ENCODE measurements at places on chromosomes 7 and 10.

DNA sequence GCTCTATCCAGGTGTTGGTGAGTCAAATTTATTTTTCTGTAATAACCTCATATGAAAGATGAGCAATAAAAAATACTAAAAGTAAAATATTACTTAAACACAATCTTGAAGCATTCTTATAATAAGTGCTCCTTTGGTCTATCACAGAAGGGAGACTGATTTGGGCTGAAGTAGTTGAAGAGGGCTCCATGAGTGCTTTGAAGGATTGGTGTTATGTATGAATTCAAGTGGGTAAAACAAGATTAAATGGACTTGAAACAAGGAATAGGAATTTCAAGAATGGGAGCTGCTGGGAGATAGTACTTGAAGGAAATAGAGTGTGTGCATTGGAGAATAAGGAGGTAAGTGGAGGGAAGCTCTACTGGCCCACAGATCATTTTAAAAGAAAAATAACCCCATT is 7.3 kb upstream of the OR2A2 start:
- no peak for DNase-seq

DNA sequence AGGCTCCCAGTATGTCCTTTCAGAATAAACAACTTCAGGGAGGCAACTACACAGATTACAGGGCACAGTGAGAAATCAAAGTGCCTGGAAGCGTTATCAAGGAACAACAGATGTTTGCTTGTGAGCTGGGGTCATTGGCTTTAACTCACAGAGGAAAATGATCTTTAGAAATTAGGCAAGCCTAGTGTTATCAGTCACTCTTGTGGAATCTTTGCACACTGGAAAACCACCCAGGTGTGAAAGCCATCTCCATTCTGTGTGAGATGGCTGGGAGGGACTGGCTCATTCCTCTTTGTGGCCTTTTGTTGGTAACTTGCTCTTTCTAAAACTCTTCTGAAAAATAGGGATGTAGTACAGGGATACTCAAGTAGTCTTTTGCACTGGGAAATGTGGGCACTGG is 716.0 kb downstream of the XPNPEP1 start:
- DNase-seq: no peak

GRCh38 chr7:141820067-141820466 is 21.2 kb downstream of the PRSS37 start:
- DNase-seq: no peak

DNA sequence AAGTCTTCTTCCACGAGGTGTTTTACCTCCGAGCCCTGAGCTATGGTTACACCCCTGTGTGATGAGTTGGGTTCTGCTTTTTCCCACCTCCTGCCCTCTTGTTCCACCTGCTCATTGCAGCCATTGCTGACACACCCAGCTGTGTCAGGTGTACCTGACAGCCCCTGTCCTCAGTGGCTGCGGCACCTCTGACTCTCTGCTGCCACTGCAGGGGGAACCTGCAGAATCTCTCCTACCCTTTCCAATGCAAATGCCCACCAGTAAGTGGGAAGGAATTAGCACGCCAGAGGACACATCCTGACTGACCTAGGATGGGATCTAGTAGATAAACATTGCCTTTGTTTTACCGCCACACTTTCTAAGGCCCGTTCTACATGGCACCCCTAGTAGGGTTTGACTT is 600.9 kb upstream of the MKI67 start:
- no peak for DNase-seq

DNA sequence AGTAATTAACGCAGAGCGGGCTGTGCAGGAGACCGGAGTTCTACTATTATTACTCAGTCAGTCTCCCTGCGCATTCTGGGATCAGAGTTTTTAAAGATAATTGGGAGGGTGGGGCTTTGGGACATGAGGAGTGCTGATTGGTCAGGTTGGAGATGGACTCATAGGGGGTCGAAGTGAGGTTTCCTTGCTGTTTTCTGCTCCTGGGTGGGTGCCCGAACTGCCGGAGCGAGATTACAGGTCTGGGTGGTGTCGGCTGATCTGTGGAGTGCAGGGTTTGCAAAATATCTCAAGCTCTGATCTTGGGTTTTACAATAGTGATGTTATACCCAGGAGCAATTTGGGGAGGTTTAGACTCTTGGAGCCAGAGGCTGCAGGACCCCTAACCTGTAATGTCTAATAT is 3.9 kb upstream of the LRRC27 start:
- no peak for DNase-seq

DNA sequence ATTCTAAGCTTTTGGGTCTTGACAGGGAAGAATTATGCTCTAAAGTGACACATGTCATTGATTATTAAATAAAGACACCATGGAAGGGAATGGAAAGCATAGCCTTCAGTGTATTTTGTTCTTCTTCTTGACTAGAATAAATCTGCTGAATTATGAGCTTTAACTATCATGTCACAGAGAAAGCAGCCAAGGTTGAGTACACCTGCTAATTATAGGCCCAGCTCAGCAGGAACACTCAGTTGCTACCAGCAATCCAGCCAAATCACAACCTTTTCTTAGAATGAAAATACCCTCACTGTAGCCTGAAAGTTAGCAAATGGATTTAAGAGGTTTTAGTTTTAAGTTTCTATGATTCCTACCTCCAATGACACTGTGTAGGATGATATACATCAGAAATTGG is 225.3 kb upstream of the RHOBTB1 start:
- no peak for DNase-seq

- DNase-seq: no peak
Measured at GRCh38 chr10:131771634-131772358, 129.0 kb upstream of the PPP2R2D start.

- no peak for DNase-seq
Measured at GRCh38 chr7:211715-212058, 19.3 kb downstream of the FAM20C start.

- no peak for DNase-seq
Measured at GRCh38 chr10:43131906-43132305, 6.3 kb upstream of the CSGALNACT2 start.

DNA sequence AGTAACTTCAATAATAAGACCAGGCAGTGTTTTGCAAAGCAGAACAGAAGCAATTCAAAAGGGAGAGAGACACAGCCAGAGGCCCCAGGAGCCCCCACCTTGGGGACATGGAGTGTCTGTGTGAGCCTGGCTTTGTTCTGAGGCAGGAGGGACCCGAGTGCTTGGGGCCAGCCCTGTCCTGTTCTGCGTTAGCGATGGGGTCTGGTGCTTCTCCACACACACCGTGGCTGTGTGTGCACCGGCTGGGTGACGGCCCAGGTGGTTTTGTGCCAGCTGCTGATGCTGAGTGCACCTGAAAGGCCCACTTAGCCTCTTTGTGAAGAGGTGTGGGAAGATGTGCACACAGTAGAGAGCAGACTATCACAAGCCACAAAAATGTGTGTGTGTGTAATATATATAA is 468.9 kb downstream of the DNAJB6 start:
- no peak for DNase-seq

DNA sequence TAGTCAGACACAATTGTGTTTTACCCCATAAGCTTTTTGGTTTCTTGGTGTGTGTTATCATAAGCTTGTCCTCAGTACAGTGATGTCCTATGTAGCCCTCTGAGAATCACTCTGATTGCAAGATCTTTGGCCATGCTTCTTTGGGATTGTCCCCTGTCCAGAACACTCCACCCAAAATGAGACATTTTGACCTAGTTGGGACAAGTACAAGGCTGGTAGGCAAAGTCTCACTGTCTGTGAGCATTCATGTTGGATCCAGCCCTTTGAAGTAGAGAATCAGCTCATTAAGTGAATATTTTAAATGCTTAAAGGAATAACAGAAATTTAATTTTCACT is 28.9 kb upstream of the PCGF5 start:
- no peak for DNase-seq

- DNase-seq: no peak
Measured at GRCh38 chr10:58920655-58921003, 255.8 kb upstream of the PHYHIPL start.

DNA sequence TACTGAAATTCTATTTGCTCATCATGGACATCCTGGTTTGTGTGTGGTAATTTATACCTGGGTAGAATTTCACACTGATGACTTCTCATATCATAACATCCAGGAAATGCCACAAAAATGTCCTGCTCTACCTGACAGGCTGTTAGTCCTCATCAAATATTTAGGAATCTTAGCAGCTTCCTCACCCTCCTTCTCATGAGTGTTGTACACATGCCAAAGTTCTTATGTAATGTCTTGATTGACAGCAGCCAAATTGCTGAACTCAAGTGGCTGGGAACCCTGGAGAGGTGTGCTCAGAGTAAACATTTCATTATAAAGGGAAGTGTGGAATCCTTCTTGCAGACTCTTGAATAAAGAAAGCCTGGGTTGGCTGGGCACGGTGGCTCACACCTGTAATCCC is 8.9 kb downstream of the EEPD1 start:
- DNase-seq: no peak

GRCh38 chr10:44233561-44234482 is 151.1 kb downstream of the CXCL12 start:
- DNase-seq: peak; percentile 77

GRCh38 chr7:81433206-81433605 is 336.6 kb downstream of the HGF start:
- DNase-seq: no peak

- no peak for DNase-seq
Measured at GRCh38 chr10:43255634-43256431, 11.0 kb downstream of the RASGEF1A start.

DNA sequence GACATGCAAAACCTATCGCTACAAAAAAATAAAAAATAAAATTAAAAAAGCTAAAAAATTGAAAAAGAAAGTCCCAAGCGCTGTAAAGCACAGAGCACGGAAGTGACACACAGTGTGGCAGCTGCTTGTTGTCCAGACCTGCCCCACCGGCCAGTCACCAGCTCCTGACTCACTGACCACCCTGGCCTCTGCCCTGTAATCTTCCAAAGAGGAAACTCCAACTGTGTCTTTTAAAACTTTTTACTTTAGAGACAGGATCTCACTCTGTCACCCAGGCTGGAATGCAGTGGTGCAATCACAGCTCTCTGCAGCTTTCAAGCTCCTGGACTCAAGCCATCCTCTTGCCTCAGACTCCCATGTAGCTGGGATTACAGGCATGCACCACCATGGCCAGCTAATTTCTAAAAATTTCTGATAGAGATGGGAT is 23.6 kb downstream of the GNA12 start:
- no peak for DNase-seq

DNA sequence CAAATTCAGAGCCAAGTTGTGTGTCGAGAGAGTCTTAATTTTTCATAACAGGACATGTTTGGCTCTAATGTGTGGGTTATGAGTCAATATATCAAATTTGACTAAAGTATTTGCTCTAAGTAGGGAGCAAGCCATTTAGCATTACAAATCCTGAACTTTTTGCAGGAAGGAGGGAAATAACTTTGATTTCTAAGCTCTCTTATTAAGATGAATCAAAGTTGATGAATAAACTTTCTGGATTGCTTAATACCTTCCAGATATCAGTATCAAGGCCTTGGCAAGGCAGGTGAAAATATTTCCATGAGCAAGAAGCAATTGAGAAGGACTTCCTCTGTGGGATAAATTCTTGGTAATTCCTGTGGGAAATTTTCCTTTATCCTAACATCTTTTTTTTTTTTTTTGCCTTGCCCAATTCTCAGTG is 258.8 kb downstream of the AHR start:
- DNase-seq: no peak

GRCh38 chr7:142896151-142896550 is 10.6 kb upstream of the TRPV6 start:
- no peak for DNase-seq

DNA sequence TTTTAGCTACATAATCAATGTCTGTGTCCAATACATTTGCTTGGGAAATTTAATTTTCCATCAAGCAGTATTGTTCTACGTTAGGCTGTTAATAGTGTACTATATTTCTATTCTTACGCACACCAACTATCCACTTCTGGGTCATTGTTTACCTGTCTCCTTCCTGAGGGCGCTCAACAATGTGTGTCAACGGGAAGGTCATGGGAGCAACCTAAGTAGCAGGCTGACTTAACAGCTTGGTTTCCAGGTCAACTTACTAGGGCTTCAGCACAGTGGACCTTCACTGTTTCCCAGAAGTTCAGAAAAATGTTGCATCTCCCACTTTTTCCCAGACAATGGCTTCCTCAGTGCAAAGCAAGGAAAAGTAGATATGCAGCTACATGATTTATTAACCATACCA is 13.7 kb downstream of the THSD7A start:
- DNase-seq: no peak

DNA sequence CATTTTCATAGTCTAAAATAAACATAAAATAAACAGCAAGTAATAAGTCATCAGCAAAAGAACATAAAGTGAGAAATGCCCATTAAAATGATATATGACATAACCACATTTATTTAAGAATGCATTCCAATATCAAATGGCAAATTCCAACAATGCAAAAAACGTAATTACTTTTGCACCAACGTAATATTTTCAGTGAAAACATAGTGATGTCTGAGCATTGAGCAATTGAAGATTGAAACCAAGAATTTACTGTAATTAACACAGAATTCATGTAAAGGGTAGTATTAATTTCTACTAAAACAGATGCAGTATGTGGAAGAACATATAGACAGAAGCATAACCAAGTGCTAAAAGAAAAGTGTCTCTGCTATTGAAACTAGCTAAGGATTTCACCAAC is 123.0 kb upstream of the TNS3 start:
- DNase-seq: no peak

DNA sequence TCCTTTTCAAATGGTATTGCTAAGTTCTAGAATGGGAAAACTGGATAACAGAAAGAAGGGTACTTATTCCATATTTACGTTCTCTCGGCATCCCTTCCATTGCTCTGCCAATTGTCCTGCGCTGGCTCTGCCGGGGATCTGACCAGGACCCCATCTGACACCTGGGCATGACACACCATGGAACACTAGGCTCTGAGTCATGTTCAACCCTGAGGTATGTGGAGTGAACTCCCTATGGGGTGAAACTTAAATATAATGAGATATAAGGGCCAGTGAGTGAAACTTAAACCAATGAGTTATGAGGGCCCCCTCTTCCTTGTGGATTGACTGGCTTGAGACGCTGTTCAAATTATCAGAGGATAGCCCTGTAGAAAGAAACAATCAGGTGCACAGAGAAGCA is 55.1 kb upstream of the ZEB1 start:
- no peak for DNase-seq

DNA sequence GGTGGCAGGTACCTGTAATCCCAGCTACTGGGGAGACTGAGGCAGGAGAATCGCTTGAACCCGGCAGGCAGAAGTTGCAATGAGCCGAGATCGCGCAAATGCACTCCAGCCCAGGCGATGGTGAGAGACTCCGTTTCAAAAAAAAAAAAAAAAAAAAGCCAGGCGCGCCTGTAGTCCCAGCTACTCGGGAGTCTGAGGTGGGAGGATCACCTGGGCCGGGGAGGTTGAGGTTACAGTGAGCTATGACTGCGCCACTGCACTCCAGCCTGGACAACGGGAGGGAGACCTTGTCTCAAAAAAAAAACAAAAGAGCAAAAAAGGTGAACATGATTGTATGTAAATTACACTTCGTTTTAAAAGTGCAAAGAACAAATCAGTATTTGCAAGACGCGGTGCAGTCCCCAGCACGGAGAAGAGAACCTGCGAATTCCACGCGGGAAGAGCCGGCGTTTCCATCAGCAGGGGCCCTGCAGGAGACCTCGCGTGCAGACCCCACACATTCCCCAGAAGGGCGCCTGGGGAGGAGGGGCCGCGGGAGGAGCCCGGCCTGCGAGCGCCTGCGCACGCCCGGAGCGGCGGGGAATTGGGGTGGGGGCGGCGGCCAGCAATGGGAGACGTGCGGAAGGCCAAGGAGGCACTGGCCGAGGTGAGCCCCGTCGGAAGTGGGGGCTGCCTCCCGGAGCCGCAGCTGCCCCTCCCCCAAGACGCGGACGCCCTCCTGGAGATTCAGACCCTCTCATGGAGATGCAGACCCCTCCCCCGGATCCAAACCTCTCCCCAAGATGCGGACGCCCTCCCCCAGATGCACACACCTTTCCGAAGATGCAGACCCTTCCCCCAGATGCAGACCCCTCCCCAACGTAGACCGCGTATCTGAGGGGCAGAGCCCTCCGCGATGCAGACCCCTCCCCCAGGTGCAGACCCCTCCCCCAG is 16.7 kb upstream of the SUN1 start:
- no peak for DNase-seq
